ENCODE measurements at places on chromosomes 7 and 10. TPM values are rescaled to one million over a fixed set of nuclear protein-coding genes. Genes with fewer than 3 reads are reported as not detected.

DNA sequence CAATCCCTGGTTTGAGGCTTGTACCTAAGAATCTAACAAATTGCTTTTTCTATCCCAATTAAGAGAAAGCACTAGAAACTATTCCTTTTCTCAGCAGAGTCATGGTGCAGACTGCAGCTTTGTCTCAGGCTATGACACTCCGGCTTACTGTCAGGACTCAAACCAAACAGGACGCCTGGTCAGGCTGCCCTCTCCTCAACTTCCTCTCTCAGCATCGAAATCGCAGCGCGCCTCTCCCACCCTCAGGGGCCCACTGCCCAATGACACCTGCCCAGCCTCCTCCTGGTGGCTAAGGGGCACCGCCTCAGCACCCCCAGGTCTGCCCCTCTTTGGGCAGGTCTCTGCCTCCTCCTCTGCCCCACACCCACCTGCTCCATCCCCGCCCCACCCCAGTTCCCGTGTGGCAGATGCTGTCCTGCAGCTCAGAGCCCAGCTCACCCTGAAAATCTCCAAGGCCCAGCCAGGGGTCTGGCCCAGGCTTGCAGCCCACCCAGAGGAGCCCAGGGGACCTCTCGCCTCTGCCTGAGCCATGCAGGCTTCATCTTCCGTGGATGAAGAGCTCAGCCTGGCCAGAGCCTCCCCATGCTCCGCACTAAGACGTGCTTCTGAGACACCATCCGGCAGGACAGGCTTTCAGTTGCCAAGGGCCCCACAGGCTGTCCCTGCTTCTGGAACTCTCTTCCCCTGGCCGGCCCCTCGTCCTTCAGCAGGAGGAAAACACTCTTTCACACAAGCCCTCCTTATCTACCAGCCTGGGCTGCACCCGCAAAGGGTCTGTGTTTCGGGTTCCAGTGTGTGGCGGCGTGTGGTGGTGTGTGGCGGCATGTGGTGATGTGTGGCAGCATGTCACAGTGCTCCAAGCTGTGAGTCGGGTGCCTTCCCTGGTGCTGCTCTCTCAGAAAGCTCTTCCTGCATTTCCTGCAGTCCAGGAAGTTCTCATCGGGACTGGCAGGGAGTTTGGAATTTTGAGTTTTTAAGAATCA is 16.4 kb upstream of the PTPRN2 start:
- peak overlapping the region; percentile 41 for H3K27ac ChIP-seq
- H3K27me3 ChIP-seq: no peaks in the 10 kb centered on the region
- no peaks in the 10 kb centered on the region for H3K4me1 ChIP-seq
- DNase-seq: no peak
- H3K4me3 ChIP-seq: no peak overlapping the region

DNA sequence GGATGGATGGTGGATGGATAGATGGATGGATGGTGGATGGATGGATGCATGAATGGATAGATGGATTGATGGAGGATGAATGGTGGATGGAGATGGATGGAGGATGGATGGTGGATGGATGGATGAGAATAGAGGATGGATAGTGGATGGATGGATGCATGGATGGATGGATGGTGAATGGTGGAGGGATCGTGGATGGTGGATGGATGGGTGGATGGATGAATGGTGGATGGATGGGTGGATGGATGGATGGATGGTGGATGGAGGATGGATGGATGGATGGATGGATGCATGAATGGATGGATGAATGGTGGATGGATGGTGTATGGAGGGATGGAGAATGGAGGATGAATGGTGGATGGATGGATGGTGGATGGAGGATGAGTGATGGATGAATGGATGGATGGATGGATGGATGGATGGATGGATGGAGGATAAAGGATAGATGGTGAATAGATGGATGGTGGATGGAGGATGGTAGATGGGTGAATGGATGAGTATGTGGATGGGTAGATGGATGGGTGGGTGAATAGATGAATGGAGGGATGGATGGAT is 76.3 kb downstream of the PDGFA start:
- no peaks in the 10 kb centered on the region for H3K36me3 ChIP-seq
- DNase-seq: no peak
- no peak overlapping the region for H3K27ac ChIP-seq
- H3K4me3 ChIP-seq: no peak overlapping the region
- H3K27me3 ChIP-seq: no peaks in the 10 kb centered on the region

The CCDC146 gene
- total RNA-seq: 14.8 TPM

DNA sequence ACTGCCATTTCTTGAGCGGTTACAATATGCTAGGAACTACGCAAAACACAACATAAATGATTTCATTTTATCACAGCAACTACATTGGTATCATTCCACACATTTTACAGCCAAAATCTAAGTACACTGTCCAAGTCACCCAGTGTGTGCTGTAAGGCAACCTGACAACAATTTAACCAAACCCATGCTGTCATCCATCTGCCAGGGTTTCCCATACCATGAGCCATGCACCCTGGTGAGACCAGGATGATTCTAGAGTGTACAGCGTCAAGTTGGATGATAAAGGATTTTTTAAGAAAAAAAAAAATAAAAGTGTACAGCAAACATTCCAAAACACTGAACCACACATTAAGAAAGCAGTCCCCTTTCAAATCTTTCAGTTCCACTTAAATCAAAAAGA is 52.9 kb downstream of the PIK3AP1 start:
- no peaks in the 10 kb centered on the region for H3K27me3 ChIP-seq
- peaks cover 57% of the 10 kb centered on the region for H3K4me1 ChIP-seq
- no peak overlapping the region for H3K27ac ChIP-seq
- no peak overlapping the region for H3K4me3 ChIP-seq
- H3K36me3 ChIP-seq: peaks cover 11% of the 10 kb centered on the region

- no peaks in the 10 kb centered on the region for H3K27me3 ChIP-seq
- no peak overlapping the region for H3K4me3 ChIP-seq
- H3K36me3 ChIP-seq: no peaks in the 10 kb centered on the region
- DNase-seq: no peak
Measured at GRCh38 chr10:76127984-76128589, 696.7 kb downstream of the LRMDA start.

- H3K27me3 ChIP-seq: no peaks in the 10 kb centered on the region
- peaks cover 9% of the 10 kb centered on the region for H3K4me1 ChIP-seq
- no peaks in the 10 kb centered on the region for H3K36me3 ChIP-seq
Measured at GRCh38 chr7:50423860-50424259, 26.3 kb downstream of the FIGNL1 start.

DNA sequence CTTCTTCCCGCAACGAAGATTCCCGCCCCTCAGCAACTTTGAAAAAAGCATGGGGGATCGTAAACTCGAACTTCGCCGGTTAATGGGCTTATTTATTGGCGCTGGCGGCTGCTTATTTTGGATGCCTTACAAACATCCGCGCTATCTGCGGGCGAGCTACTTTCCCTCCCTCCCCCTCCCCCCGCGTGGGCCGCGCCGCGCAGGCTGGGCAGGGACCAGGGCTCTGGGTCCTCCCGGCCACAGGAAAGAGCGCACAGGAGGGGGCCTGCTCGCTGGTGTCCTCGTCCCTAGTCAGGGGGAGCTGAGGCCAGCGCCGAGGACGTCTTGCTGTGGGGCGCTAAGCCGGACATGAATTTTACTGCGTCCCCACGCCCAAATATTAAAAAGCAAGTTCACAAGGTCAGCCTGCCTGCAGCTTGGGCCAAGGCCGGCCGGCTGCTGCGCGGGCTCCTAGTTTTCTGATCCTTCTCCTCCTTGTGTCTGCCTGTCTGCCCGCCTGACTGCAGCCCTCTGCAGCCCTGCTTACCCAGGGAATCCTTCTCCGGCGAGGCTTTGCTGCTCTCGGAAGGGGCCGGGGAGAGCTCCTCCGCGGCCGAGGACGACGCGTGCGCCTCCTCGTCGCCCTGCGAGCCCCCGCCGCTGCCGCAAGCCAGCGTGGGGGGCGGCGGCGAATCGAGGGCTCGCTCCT is 1.2 kb downstream of the HOXA10 start:
- peaks cover 4% of the 10 kb centered on the region for H3K4me1 ChIP-seq
- H3K27me3 ChIP-seq: peaks cover 84% of the 10 kb centered on the region
- no peak overlapping the region for H3K27ac ChIP-seq
- H3K36me3 ChIP-seq: no peaks in the 10 kb centered on the region
- no peak overlapping the region for H3K4me3 ChIP-seq

The SGCE gene
- total RNA-seq: 49.3 TPM

- no peaks in the 10 kb centered on the region for H3K4me1 ChIP-seq
- no peak for DNase-seq
- no peak overlapping the region for H3K4me3 ChIP-seq
- no peaks in the 10 kb centered on the region for H3K36me3 ChIP-seq
Measured at GRCh38 chr10:6002809-6003510, 25.6 kb upstream of the IL15RA start.

DNA sequence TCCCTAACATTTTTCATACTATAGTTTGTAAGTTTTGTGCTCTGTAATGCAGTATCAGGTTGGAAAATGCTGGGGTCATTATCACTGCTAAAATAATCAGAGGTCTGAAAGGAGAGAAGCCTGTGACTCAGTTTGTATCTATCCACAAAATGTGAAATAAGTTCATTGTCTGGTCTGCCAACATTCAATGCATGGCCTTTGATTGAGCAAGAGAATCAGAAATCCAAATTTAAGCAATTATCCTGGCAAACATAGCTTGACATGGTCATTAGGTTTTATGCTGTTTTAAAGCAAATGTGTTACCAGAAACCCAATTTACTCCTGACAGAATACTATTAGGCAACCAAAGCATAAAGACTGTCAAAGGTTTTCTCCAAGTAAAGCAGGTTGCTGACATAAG is 709.7 kb upstream of the SEMA3D start:
- H3K4me3 ChIP-seq: no peak overlapping the region
- H3K4me1 ChIP-seq: peaks cover 3% of the 10 kb centered on the region
- H3K36me3 ChIP-seq: no peaks in the 10 kb centered on the region
- no peak overlapping the region for H3K27ac ChIP-seq

DNA sequence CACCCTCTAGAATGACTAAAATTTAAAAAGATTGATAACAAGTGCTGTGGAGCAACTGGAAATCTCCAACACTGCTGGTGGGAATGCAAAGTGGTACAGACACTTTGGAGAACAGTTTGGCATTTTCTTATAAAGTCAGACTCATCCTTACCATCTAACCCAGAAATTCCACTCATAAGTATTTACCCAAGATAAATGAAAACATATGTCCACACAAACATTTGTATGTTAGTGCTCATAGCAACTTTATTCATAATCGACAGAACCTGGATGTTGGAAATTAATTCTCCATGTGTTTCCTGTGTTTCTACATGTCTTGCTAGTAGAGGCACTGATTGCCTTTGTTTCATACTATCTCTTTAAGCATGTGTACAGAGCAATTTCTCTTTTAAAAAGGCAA is 282.4 kb downstream of the AHR start:
- H3K4me3 ChIP-seq: no peak overlapping the region
- H3K27ac ChIP-seq: no peak overlapping the region
- peaks cover 3% of the 10 kb centered on the region for H3K36me3 ChIP-seq
- H3K4me1 ChIP-seq: no peaks in the 10 kb centered on the region
- DNase-seq: no peak
